Esophagus squamous epithelium (tissue), 5 donors: ENCODE measurements at places on chromosomes 2 and 18. TPM values are rescaled to one million over a fixed set of nuclear protein-coding genes. Genes with fewer than 3 reads are reported as not detected.

NEU4 gene
- not detected for total RNA-seq

SPIRE1 gene
- total RNA-seq = 1.9 TPM

CHPF gene
- total RNA-seq = 55.2 TPM

QPCT gene
- total RNA-seq = 2.1 TPM

SEPTIN10 gene
- 85.8 TPM for total RNA-seq

AQP12A gene
- not detected for total RNA-seq

ITPRIPL1 gene
- 1.8 TPM for total RNA-seq

TUBA3D gene
- total RNA-seq = not detected

DSEL gene
- total RNA-seq = 0.45 TPM

CD207 gene
- 0.35 TPM for total RNA-seq

GRCh38 chr2:86035376-86035882, 70.3 kb downstream of the POLR1A start:
- no peak overlapping the region for H3K4me3 ChIP-seq
- no peak for DNase-seq
- peaks cover 28% of the 10 kb centered on the region for H3K4me1 ChIP-seq
- H3K36me3 ChIP-seq = peaks cover 19% of the 10 kb centered on the region
- H3K27ac ChIP-seq = peak overlapping the region; percentile 84

DNA sequence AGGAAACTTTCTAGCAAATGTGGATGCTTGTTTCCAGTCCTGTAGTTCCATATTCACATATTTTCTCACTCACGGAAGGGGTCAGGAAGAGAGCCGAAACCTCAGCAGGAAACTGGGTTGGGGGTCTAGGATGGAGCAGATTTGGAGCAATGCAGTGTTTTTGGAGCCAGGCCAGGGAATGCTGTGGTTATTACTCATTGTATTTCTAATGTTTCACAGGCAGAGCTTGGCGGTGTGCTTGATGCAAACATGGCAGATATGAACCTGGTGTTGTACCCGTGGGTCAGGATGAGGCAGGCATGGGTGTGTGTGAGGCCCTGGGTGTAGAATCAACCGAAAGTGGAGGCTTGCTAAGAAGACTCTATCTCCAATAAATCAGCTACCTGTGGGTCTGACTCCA, 34.6 kb upstream of the ACKR3 start:
- H3K36me3 ChIP-seq = no peaks in the 10 kb centered on the region
- DNase-seq = no peak
- H3K4me1 ChIP-seq = peaks cover 9% of the 10 kb centered on the region
- no peaks in the 10 kb centered on the region for H3K27me3 ChIP-seq
- no peak overlapping the region for H3K27ac ChIP-seq

DNA sequence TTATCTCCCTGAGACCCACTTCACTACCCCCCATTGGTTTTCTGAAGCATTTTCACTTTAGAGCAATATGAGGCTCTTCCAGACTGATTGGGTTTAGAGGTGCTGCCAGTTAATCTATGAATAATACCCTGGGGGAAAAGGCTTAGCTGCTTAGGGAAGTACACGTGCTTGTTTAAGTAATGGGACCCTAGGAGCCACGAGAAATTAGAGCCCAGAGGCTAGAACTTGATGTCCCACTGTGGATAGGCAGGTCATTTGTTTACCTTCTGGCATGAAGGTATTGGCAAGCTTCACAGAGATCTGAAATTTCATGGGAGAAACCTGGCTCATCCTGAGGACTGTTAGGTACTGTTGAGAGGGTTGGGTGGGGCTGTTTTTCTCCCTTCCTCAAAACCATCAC, 59.7 kb downstream of the CLIP4 start:
- no peaks in the 10 kb centered on the region for H3K4me1 ChIP-seq
- no peak for DNase-seq
- no peak overlapping the region for H3K4me3 ChIP-seq
- H3K27me3 ChIP-seq = no peaks in the 10 kb centered on the region
- H3K36me3 ChIP-seq = no peaks in the 10 kb centered on the region
- H3K27ac ChIP-seq = no peak overlapping the region

DNA sequence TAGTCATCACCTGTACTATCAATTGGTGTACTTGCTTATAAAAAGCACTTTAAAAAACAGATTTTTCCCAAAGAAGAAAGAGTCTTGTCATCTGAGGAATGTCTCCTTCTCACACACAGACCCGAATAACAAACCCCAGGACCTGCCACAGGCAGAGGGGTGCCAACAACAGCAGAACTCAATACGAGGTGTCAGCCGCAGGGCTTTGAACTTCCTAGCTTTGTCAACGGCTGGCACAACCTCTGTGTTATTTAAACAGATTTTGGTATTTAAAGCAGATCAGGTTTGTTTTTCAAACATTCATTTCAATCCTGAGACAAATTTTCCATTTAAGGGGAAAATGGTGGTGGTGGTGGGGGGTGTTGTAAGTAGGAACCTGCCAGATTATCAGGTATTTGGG, 138.4 kb upstream of the RIOK3 start:
- H3K27me3 ChIP-seq = no peaks in the 10 kb centered on the region
- H3K4me3 ChIP-seq = no peak overlapping the region
- H3K27ac ChIP-seq = no peak overlapping the region
- no peak for DNase-seq
- H3K36me3 ChIP-seq = no peaks in the 10 kb centered on the region

GRCh38 chr2:219344751-219345430, 12.3 kb upstream of the RESP18 start:
- no peaks in the 10 kb centered on the region for H3K36me3 ChIP-seq
- H3K4me3 ChIP-seq = no peak overlapping the region
- no peaks in the 10 kb centered on the region for H3K27me3 ChIP-seq
- no peak for DNase-seq
- no peaks in the 10 kb centered on the region for H3K4me1 ChIP-seq

DNA sequence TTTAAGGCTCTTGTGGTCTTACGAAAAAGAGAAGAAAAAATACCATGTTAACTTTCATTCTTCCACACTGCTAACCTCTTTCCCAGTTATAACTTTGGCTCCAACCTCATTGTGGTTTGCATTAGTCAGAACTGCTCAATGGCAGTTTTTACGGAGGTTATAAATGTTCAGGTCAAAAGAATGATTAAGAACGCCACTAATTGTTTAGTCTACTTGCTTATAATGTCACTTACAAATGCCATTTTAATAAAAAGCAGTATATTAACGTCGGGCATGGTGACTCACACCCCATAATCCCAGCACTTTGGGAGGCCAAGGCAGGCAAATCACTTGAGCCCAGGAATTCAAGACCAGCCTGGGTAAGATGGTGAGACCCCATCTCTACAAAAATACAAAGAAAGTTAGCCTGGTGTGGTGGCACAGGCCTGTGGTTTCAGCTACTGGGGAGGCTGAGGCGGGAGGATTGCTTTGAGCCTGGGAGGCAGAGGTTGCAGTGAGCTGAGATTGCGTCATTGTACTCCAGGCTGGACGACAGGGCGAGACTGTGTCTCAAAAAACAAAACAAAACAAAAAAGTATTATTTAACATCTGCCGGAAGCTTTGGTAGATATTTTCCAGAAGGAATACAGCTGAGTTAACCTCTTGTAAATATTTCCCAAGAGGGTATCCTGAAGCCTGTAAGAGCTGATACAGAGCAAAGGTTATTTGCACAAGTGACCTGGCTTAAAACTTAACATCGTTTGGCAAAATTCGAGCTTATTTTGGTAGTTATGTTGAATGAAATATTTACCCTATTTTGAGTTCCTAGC, 5.1 kb downstream of the AGPS start:
- H3K4me1 ChIP-seq = peaks cover 54% of the 10 kb centered on the region
- H3K27me3 ChIP-seq = no peaks in the 10 kb centered on the region
- no peak overlapping the region for H3K4me3 ChIP-seq
- H3K36me3 ChIP-seq = no peaks in the 10 kb centered on the region
- no peak for DNase-seq

GRCh38 chr2:54859997-54860701, 136.7 kb downstream of the EML6 start:
- H3K27ac ChIP-seq = no peak overlapping the region
- H3K27me3 ChIP-seq = no peaks in the 10 kb centered on the region
- DNase-seq = no peak
- no peaks in the 10 kb centered on the region for H3K36me3 ChIP-seq

GRCh38 chr2:221673248-221673647, 101.1 kb upstream of the EPHA4 start:
- H3K36me3 ChIP-seq = no peaks in the 10 kb centered on the region
- H3K27ac ChIP-seq = no peak overlapping the region
- H3K27me3 ChIP-seq = no peaks in the 10 kb centered on the region
- no peak overlapping the region for H3K4me3 ChIP-seq
- no peaks in the 10 kb centered on the region for H3K4me1 ChIP-seq

- H3K4me1 ChIP-seq = no peaks in the 10 kb centered on the region
- H3K27ac ChIP-seq = no peak overlapping the region
- no peaks in the 10 kb centered on the region for H3K27me3 ChIP-seq
- H3K4me3 ChIP-seq = no peak overlapping the region
These were observed 24.6 kb upstream of the MAT2A start for GRCh38 chr2:85514323-85514722.

DNA sequence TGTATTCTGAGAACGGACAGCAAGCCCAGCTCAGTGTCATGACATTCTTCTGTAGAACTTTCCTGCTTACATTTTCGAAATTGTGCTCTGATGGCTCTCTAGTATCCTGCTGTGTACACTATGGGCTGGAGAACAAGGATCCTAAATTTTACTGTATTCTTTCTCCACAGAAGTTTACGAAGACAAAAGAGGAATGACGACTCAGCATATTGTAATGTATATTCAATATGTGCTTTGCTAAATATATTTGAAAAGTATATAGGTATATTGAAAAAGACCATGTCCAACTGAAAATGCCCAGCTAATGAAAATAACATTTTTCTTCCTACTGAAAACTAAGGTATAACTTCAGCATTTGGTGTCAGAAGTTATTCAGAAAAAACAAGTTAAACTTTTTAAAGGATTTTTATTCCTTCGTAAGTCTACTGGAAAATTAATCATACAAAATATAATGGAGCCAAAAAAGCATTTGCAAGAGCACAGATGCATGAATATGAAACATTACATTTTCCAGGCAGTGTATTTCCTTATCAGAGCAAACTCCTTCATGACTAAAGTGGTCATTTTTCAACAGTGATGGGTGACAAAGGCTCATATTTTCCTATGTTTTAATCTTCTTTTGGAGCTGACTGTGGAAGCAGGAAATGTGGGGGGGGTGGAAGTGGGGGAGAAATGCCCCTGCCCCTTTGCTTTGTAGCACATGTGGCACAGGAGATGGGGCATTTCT, 143.8 kb upstream of the THUMPD2 start:
- no peaks in the 10 kb centered on the region for H3K36me3 ChIP-seq
- no peak overlapping the region for H3K27ac ChIP-seq
- H3K4me3 ChIP-seq = no peak overlapping the region
- H3K27me3 ChIP-seq = no peaks in the 10 kb centered on the region

GRCh38 chr2:105176429-105176828, 65.1 kb upstream of the GPR45 start:
- no peaks in the 10 kb centered on the region for H3K4me1 ChIP-seq
- no peak for DNase-seq
- peaks cover 76% of the 10 kb centered on the region for H3K27me3 ChIP-seq
- H3K4me3 ChIP-seq = no peak overlapping the region

DNA sequence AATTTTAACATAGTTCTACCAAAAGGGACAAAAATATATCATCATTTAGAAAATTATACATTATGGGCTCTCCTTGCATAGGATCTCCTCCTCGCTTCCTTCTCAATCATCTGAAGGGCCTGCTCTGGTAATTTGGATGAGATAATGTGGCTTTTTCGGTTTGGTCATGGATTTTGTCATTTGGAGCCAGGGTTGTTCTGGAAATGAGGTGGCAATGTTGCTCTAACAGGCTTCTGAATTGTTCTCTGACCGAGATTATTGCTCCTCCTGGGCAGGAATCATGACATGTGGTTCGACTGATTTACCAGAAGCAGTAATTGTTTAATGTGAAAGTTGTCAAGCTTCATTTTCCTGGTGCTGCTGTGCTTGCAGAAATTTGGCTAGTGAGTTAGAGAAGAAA, 194.7 kb upstream of the ERBB4 start:
- DNase-seq = no peak
- H3K4me3 ChIP-seq = no peak overlapping the region
- H3K27ac ChIP-seq = no peak overlapping the region
- no peaks in the 10 kb centered on the region for H3K27me3 ChIP-seq
- no peaks in the 10 kb centered on the region for H3K4me1 ChIP-seq

DNA sequence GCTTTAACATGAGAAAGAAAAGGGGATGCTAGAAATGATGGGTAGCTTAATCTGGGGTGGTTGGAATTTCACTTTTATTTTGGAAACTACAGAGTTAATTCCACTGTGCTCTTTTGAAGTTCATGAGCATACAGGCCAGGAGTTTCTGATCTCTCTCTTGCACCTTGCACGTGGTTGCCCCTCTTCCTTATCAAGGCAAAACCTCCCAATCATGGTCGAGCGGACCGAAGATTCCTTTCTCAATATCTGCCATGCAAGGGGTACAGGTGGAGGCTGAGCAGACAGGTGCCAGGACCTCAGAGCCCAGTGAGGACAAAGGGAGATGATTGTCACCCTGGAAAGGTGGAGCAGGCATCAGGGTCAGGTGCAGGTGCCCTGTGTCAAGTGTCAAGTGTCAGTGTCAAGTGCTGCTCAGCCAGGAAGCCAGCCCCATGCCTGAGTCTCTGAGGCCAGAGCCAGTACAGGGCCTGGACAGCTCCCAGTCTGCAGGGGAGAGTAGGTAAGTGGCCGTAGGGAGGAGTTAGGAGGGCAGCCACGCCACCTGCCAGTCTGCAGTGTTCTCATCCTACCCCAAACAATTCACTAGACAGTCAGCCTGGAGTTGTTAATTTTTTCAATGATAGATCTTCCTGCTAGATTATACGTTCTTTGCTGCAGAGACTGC, 42.2 kb downstream of the LPIN1 start:
- no peak overlapping the region for H3K27ac ChIP-seq
- H3K4me3 ChIP-seq = no peak overlapping the region
- H3K4me1 ChIP-seq = no peaks in the 10 kb centered on the region
- DNase-seq = no peak
- H3K27me3 ChIP-seq = no peaks in the 10 kb centered on the region

GRCh38 chr2:34266908-34267697, 668.0 kb upstream of the FAM98A start:
- no peak for DNase-seq
- H3K36me3 ChIP-seq = no peaks in the 10 kb centered on the region
- no peaks in the 10 kb centered on the region for H3K27me3 ChIP-seq
- H3K4me1 ChIP-seq = no peaks in the 10 kb centered on the region

- no peaks in the 10 kb centered on the region for H3K27me3 ChIP-seq
- H3K36me3 ChIP-seq = no peaks in the 10 kb centered on the region
- H3K27ac ChIP-seq = no peak overlapping the region
- no peak for DNase-seq
- H3K4me1 ChIP-seq = no peaks in the 10 kb centered on the region
These were observed 1433.8 kb upstream of the SLC39A10 start for GRCh38 chr2:194223218-194223617.

GRCh38 chr2:120722568-120723421, 12.9 kb upstream of the GLI2 start:
- H3K27me3 ChIP-seq = peaks cover 17% of the 10 kb centered on the region
- H3K4me1 ChIP-seq = no peaks in the 10 kb centered on the region
- DNase-seq = no peak
- H3K27ac ChIP-seq = no peak overlapping the region
- H3K4me3 ChIP-seq = no peak overlapping the region

GRCh38 chr2:237671466-237672138, 44.2 kb downstream of the LRRFIP1 start:
- H3K4me1 ChIP-seq = peaks cover 18% of the 10 kb centered on the region
- H3K27me3 ChIP-seq = no peaks in the 10 kb centered on the region
- no peak for DNase-seq
- H3K36me3 ChIP-seq = no peaks in the 10 kb centered on the region
- H3K27ac ChIP-seq = peak overlapping the region; percentile 68
